Uterus (tissue), 4 donors: ENCODE measurements at places on chromosomes 7 and 10. TPM values are rescaled to one million over a fixed set of nuclear protein-coding genes. Genes with fewer than 3 reads are reported as not detected.

Gene DENND11
- 18.5 TPM for total RNA-seq

Gene GRM3
- 2.1 TPM for total RNA-seq

Gene ANKRD22
- total RNA-seq, result not detected

Gene ITGA8
- total RNA-seq, result 46.1 TPM

Gene NUPR2
- total RNA-seq, result not detected

Gene BTBD16
- not detected for total RNA-seq

Gene FERD3L
- not detected for total RNA-seq

Gene ZNF365
- total RNA-seq, result not detected

Gene CDH23
- total RNA-seq, result 7.1 TPM

GRCh38 chr10:97888641-97889262 lies 39.1 kb downstream of the GOLGA7B start:
- no peaks in the 10 kb centered on the region for H3K36me3 ChIP-seq
- no peaks in the 10 kb centered on the region for H3K4me1 ChIP-seq

DNA sequence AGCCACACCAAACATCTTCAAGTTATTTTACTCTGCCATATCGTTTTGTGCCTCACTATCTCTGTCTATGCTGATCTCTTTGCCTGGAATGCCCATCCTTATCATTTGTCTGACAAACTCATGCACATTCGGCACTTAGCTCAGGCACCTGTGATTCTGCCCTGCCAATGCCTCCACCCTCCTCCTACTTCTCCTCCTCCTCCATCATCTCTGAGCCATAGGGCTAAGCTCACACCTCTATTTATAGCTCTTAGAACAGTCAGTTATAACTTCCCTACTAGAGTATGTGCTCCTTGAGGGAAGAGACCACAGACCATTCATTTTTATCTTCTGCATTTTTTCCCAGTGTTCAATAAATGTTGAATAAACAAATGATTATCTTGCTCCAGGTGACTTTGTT lies 51.2 kb upstream of the CDK13 start:
- no peak overlapping the region for H3K27ac ChIP-seq
- H3K27me3 ChIP-seq, result no peaks in the 10 kb centered on the region
- H3K4me3 ChIP-seq, result no peak overlapping the region

DNA sequence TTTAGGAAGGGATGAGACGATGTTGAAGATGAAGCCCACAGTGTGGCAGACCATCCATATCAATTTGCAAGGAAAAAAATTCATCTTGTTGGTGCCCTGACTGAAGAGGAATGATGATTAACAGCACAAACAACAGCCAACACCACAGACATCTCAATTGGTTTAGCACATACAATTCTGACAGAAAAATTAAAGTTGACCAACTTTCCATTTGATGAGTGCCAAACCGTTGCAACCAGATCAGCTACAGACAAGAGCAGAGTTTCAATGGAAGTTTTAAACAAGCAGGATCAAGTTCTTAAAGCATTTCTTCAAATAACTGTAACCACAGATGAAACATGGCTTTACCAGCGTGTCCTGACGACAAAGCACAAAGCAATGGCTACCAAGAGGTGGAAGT lies 132.4 kb upstream of the DNAJB12 start:
- H3K36me3 ChIP-seq, result no peaks in the 10 kb centered on the region
- no peaks in the 10 kb centered on the region for H3K27me3 ChIP-seq
- DNase-seq, result no peak

GRCh38 chr7:138001529-138002095 lies at the start of gene CREB3L2:
TSS of gene CREB3L2 (minus strand) at chr7:138002086. CDS start at chr7:138001705, 381 bp downstream.
- H3K4me3 ChIP-seq, result peak within 1 kb of the TSS; percentile 87
- H3K27me3 ChIP-seq, result no peaks in the 10 kb centered on the region
- H3K4me1 ChIP-seq, result peaks cover 7% of the 10 kb centered on the region
- peak within 1 kb of the TSS; percentile 94 for H3K27ac ChIP-seq

DNA sequence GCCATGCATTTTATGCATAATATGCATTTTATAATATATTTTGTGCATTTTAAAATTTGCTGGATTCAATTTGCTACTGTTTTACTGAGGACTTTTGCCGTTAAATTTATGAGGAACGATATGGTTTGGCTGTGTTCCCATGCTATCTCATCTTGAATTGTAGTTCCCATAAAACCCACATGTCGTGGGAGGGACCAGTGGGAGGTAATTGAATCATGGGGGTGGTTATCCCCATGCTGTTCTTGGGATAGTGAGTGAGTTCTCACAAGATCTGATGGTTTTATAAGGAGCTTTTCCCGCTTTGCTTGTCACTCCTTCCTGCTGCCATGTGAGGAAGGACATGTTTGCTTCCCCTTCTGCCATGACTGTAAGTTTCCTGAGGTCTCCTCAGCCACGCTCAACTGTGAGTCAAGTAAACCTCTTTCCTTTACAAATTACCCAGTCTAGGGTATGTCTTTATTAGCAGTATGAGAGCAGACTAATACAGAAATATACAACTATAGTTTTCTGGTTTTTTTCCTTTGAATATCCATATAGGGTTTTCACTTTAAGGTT lies 201.4 kb upstream of the SH2B2 start:
- no peaks in the 10 kb centered on the region for H3K4me1 ChIP-seq
- no peaks in the 10 kb centered on the region for H3K36me3 ChIP-seq

- no peaks in the 10 kb centered on the region for H3K36me3 ChIP-seq
- no peak overlapping the region for H3K27ac ChIP-seq
- H3K4me3 ChIP-seq, result no peak overlapping the region
- DNase-seq, result no peak
- no peaks in the 10 kb centered on the region for H3K4me1 ChIP-seq
Observed at GRCh38 chr10:130952086-130952485, 359.4 kb downstream of the TCERG1L start.

DNA sequence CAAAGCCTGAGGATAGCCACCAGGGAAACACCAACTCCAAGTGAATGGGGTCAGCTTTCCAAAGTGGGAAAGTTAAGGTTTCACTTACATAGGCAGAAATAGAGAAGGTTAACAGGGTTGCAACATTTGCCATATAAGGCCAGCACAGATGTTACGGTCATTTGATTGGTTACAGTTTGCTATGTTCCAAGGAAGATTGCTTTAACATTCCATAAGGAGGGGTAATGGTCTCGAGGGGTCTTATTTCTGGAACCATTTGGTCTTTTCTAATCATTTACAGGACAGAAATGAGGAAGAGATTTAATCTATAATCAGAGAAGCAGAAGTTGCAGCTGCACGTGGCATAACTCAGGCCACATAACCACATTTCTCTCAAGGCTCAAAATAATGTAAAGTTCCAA lies 679.4 kb upstream of the C7orf33 start:
- no peaks in the 10 kb centered on the region for H3K36me3 ChIP-seq
- no peaks in the 10 kb centered on the region for H3K4me1 ChIP-seq

- H3K27ac ChIP-seq, result no peak overlapping the region
- peaks cover 2% of the 10 kb centered on the region for H3K27me3 ChIP-seq
- H3K4me3 ChIP-seq, result no peak overlapping the region
- H3K36me3 ChIP-seq, result no peaks in the 10 kb centered on the region
- peaks cover 6% of the 10 kb centered on the region for H3K4me1 ChIP-seq
- DNase-seq, result no peak
Observed at GRCh38 chr10:51469686-51470085, 229.7 kb downstream of the CSTF2T start.

DNA sequence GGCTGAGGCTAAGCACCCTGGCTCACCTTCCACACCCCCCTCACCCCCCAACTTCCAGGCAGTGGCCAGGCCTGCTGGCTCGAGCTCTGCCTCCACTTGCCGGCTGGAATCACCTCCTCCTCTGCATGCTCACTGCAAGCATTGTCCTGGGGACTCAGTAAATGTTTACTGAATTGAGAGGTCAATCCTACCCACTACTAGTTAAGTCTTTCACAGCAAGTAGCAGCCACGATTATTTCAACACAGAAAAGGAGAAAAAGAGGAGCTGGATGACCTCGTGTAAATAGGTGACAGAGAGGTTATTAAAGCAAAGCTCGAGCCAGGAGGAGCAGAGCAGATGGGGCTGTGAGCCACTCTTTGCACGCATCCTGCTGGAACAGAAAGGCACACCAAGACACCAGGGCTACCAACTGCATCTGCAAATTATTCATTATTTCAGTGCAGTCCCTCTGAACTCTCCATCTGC lies 32.1 kb downstream of the HIPK2 start:
- H3K36me3 ChIP-seq, result no peaks in the 10 kb centered on the region
- H3K4me1 ChIP-seq, result peaks cover 13% of the 10 kb centered on the region
- peak overlapping the region; percentile 24 for H3K27ac ChIP-seq
- DNase-seq, result peak; percentile 55
- H3K4me3 ChIP-seq, result no peak overlapping the region

DNA sequence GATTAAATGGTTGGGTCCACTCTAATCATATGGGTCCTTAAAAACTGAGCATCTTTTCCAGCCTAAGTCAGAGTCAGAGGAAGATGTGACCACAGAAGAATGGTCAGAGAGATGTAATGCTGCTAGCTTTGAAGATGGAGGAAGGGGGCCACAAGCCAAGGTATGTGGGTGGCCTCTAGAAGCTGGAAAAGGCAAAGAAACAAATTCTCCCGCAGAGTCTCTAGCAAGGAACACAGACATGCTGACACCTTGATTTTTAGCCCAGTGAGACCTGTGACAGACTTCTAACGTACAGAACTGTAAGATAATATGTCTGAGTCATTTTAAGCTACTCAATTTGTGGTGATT lies 1.5 kb upstream of the EXOC6 start:
- DNase-seq, result no peak
- no peak overlapping the region for H3K4me3 ChIP-seq
- H3K27ac ChIP-seq, result no peak overlapping the region

DNA sequence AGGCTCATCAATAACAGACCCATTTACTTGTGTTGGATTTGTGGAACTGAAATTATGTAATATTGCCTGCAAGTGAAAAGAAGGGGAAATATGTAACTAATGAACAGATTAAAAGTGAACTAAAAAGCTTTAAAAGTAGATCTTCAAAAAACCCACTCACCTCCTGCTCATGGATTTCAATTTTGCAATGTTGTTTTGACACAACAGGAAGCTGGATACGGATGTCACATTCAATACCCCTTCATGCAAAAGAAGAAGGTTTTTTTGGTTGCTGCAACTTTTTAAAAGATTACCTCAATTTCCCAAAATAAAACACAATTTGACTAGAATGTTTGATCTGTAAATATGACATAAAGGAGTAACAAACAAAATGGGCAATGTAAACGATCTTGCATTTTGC lies 3.3 kb downstream of the MKI67 start:
- no peak for DNase-seq
- no peaks in the 10 kb centered on the region for H3K36me3 ChIP-seq
- H3K4me3 ChIP-seq, result no peak overlapping the region
- peaks cover 7% of the 10 kb centered on the region for H3K4me1 ChIP-seq
- no peak overlapping the region for H3K27ac ChIP-seq
- no peaks in the 10 kb centered on the region for H3K27me3 ChIP-seq

DNA sequence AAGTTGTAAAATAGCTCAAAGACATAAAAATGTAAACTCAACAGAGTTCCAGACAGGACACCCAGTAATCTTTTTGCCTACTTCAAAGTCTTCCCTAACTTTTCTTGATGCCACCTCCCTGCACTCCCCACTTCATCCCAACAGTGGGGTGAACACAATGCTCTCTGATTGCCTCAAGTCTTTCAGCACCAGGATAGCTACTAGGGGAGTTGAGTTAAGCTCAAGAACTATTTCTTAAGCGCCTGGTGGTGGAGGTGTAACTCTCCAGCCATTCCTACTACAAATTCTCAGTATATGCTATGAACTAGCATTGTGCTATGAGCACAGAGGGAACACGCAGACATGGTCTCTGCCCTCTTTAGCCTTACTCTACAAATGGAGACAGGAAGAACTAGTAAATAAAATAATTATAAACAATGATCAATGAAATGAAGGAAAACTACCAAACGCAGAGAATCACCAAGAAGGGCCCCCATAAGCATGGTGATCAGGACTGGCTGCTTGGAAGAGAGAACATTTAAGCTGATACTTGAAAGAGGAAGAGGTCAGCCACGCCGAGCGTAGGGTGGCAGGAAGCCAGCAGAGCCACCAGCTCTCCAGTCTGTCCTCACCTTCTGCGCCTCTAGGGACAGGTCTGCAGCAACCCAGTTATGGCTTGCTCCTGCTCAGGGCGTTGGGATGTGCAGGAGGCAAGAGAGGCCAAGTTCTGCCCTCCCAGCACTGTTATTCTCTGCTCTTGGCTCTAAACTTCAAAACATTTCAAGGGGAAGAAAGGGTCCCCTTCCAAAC lies 16.7 kb upstream of the FRA10AC1 start:
- H3K27ac ChIP-seq, result no peak overlapping the region
- DNase-seq, result no peak
- H3K36me3 ChIP-seq, result no peaks in the 10 kb centered on the region
- no peak overlapping the region for H3K4me3 ChIP-seq
- H3K4me1 ChIP-seq, result no peaks in the 10 kb centered on the region
- H3K27me3 ChIP-seq, result no peaks in the 10 kb centered on the region

DNA sequence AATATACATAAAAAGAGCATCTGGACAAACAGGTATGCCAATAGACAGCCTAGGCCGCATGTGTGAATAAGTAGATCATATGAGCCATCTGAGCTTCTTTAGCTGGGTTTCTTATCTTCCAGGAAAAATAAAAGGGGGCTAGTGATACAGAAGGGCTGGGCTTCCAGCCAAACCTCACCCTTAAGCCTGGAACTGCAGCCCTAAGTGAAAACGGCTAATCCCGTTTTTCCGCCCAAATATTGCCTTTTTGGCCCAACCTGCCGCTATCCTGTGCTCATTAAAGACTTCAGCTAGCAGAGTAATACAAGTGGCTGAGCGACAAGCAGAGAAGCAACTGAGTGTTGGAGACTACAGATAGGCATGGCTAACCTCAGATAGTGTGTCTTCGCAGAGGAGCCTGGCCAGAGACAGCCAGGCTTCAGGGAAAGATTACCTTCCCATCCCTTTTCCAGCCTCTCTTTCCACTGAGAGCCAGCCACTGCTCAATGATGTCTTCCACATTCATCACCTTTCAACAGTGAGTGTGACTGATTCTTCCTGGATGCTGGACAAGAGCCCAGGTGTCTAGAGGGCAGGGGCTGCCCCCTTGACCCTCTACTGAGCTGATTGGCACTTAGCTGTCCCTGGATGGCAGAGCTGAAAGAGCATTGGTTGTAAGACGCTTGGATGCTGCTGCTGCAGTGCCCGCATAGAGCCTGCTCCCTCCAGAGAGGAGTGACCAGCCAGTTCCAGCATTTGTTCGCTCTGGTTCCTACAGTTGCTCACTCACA lies 108.9 kb downstream of the ITGB8 start:
- no peak overlapping the region for H3K4me3 ChIP-seq
- no peaks in the 10 kb centered on the region for H3K27me3 ChIP-seq
- no peak overlapping the region for H3K27ac ChIP-seq
- DNase-seq, result no peak
- peaks cover 4% of the 10 kb centered on the region for H3K4me1 ChIP-seq
- H3K36me3 ChIP-seq, result no peaks in the 10 kb centered on the region

DNA sequence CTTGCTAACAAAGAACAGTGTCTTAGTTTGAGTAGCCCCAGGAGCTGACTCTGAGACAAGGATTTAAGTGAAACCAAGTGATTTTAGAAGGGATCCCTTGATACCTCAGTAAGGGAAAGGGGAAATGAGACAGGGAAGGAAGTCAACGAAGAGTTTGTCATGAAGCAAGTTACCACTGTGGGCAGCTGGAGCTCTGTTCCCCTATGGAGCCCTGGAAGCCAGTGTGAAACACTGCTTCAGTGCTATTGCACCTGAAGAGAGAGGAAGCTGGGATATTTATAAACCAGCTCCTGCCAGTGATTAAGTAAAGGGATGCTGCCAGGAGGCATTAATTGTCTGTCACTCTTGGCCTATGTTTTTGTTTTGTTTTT lies 58.9 kb upstream of the WAPL start:
- no peak overlapping the region for H3K4me3 ChIP-seq
- H3K4me1 ChIP-seq, result no peaks in the 10 kb centered on the region
- H3K27me3 ChIP-seq, result no peaks in the 10 kb centered on the region
- H3K27ac ChIP-seq, result no peak overlapping the region
- no peaks in the 10 kb centered on the region for H3K36me3 ChIP-seq
